HCT116 (cell line): ENCODE measurements at places on chromosomes 4 and X.

- no peaks in the 10 kb centered on the region for H3K27me3 ChIP-seq
- H3K4me1 ChIP-seq, result peaks cover 13% of the 10 kb centered on the region; the same call in 1 of the 2 replicates
- H3K4me3 ChIP-seq, result no peak overlapping the region
- no peak overlapping the region; the same call in 1 of the 2 replicates for H3K27ac ChIP-seq
These were observed 12.7 kb upstream of the GTPBP6 start for GRCh38 chrX:331151-331824.

GRCh38 chr4:20723019-20723418 is 22.8 kb downstream of the PACRGL start:
- no peaks in the 10 kb centered on the region for H3K4me1 ChIP-seq
- H3K36me3 ChIP-seq, result peaks cover 16% of the 10 kb centered on the region
- H3K4me3 ChIP-seq, result no peak overlapping the region

DNA sequence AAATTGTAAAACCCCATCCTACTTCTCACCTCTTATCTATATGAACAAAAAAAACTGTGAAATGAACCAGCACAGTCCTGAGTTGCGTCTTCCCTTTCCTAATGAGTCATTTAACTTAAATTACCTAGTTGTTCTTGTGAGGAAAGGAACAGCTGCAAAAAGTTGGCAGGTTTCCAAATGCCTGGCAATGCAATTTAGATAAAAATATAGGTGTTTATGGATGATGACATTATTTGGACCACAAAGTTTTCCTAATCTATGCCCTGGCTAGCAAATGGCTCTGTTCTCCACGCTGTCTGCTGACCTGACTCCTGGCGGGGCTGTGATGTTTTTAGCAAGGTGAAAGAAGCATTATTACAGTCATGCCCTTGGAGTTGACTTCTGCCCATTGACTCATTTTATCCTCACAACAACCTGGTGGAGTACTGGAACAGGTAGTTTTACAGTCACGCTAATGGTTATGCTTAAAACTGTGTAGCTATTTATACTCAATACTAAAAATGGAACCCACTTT is 29.8 kb upstream of the RELL1 start:
- peaks cover 15% of the 10 kb centered on the region for H3K4me1 ChIP-seq
- H3K27ac ChIP-seq, result no peak overlapping the region
- no peak for DNase-seq
- no peak overlapping the region for H3K4me3 ChIP-seq

DNA sequence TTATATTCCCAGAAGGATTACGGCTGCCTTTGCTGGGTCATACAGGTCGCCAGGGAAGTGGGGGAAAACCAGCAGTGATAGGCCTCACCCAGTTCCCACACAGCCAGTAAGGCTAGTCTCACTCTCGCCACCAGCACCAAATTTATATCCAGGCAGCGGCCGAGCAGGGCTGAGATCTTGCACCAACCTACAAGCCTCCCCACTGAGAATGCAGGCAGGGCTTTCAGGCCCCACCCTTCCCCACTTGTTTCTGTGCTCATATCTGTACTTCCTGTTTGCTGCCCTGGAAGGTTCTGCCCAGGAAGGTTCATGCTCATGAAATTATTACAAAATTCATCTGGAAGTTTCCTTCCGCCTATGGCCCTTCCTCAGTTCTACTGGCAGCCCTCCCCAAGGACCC is 179.7 kb downstream of the STIM2 start:
- no peak overlapping the region for H3K4me3 ChIP-seq
- H3K36me3 ChIP-seq, result no peaks in the 10 kb centered on the region
- no peak for DNase-seq
- no peaks in the 10 kb centered on the region for H3K4me1 ChIP-seq
- no peaks in the 10 kb centered on the region for H3K27me3 ChIP-seq
- H3K27ac ChIP-seq, result no peak overlapping the region

GRCh38 chrX:771536-771935 is 140.9 kb downstream of the SHOX start:
- H3K27ac ChIP-seq, result no peak overlapping the region
- no peak for DNase-seq
- H3K4me3 ChIP-seq, result no peak overlapping the region
- H3K36me3 ChIP-seq, result no peaks in the 10 kb centered on the region
- H3K4me1 ChIP-seq, result peaks cover 9% of the 10 kb centered on the region

GRCh38 chr4:174926958-174927357 is 8.8 kb downstream of the ADAM29 start:
- H3K27ac ChIP-seq, result no peak overlapping the region
- no peak overlapping the region for H3K4me3 ChIP-seq
- H3K4me1 ChIP-seq, result no peaks in the 10 kb centered on the region
- H3K36me3 ChIP-seq, result no peaks in the 10 kb centered on the region
- no peak for DNase-seq
- H3K27me3 ChIP-seq, result no peaks in the 10 kb centered on the region

DNA sequence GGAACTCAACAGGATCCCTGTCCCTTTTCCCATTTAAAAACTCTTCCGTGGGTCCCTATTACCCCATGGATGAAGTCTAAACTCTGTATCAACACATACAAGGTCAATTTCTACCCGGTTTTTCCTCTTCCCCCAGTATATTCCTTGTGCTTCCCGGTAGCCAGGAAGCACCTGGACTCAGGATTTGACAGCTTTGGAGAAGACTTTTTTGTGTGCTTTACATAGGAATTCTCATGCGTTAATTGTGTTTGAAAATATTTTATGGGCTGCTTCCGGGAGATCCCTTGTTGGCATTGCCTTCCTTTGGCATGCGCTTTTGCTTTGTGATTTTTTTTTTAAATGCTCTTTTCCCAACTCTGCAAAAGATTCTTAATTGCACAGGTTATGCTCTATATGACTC is 7.2 kb downstream of the SMS start:
- H3K27ac ChIP-seq, result no peak overlapping the region
- no peaks in the 10 kb centered on the region for H3K27me3 ChIP-seq
- no peak for DNase-seq
- H3K36me3 ChIP-seq, result no peaks in the 10 kb centered on the region
- peaks cover 34% of the 10 kb centered on the region for H3K4me1 ChIP-seq

GRCh38 chr4:147078875-147079658 is 133.4 kb upstream of the TTC29 start:
- no peaks in the 10 kb centered on the region for H3K36me3 ChIP-seq
- H3K27me3 ChIP-seq, result peaks cover 34% of the 10 kb centered on the region
- no peak overlapping the region for H3K4me3 ChIP-seq
- no peaks in the 10 kb centered on the region for H3K4me1 ChIP-seq
- H3K27ac ChIP-seq, result no peak overlapping the region

- H3K27me3 ChIP-seq, result no peaks in the 10 kb centered on the region
- H3K4me1 ChIP-seq, result no peaks in the 10 kb centered on the region
- H3K27ac ChIP-seq, result no peak overlapping the region
- no peak for DNase-seq
These were observed 227.6 kb upstream of the PPP1R2C start for GRCh38 chrX:43005561-43005960.
